ENCODE measurements at places on chromosomes 16 and 17.

DNA sequence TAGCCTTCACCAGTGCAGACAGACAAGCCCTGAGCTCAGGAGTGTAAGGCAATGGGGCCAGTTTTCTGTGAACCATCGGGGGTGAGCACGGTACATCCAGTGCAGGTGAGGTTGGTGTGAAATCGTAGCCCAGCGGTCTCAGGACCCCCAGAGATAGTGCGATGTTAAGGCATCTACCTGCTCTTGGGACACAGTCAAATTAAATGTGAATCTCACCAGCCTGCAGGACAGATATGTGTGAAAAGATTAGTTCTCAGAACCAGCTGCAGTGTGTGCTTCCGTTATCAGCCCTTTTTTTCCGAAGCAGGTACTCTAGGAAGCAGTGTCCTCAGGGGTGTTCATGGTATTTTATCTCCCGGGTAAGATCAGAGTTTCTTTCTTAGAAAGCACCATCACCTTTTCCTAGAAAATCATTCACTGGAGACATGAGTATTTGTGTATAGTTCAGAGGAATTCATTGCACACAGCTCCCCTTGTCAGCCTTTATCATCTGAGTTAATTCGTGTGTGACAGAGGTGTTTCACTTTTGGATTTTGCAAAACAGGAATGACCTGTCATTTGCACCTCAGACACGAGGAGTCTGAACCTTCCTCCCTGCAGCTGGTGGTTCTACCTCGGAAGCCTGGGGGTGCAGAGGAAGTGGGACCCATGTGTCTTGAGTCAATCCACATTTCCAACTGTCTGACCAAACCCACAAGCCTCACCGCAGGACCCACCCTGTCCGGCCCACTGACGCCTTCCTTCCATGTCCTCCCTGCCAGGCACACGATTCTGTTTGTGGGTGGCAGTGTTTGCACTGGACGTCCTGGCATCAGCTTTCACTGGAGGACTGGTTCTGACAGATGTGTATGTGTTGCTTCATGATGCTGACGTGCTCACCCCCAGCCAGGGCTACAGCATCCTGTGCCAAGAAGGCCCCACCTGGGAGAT is 107.8 kb downstream of the CLEC16A start:
- DNase-seq, result no peak

DNA sequence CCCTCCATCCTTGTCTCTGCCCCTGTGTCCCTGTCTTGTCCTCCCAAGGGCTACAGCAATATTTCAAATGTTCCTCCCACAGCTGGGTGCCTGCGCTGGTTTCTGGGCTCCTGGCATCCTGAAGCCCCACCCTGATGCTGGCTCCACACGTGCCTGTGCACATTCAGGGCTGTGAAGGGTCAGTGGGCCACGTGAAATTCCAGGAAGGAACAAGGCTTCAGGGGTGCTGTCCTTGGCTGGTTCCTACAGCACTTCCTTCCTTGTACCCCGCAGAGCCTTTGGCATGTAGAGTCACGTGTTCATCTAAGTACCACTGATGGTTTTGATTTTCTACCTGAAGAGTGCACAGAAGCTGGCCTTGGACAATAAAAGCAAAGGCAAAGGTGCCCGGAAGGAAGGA is 57.7 kb upstream of the NLK start:
- DNase-seq, result no peak

GRCh38 chr17:59641799-59642484 is 22.2 kb downstream of the CLTC start:
- no peak for DNase-seq

DNA sequence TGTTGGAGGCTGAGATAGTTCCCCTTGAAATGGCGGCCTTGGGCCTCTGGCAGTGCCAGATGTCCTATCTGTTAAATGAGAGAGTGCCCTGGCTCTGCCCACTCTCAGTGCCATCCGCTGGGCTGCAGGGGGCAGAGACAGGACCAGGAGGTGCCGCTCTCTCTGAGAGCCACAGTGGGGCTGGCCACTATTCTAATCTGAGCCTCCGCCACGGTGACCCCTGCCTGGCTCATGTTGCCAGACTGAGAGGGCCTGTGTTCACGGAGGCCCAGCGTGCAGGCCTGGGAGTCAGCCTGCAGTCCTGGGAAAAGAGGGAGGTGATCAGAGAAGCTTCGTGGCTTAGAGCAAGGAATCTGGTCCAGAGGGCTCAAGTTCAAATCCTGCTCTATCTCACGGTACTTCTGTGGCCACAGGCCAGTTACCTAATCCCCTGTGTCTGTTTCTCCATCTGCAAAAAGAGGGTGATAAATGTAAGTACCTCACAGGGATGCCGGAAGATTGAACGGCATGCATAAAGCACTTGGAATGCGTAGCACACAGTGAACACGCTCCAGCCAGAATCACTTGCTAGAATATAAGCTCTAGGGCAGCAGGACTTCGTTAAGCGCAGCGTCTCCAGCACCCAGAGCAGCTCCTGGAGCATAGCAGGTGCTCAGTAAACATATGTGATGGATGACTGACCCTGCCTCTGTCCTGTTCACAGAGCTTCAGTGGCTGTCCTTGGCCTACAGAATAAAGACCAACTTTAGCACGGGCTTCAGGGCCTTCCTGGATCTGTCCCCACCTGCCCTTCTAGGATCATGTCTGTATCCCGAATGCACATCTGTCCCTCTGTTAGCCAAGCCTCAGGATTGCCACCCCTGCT is 6.3 kb downstream of the ATP2A3 start:
- no peak for DNase-seq

DNA sequence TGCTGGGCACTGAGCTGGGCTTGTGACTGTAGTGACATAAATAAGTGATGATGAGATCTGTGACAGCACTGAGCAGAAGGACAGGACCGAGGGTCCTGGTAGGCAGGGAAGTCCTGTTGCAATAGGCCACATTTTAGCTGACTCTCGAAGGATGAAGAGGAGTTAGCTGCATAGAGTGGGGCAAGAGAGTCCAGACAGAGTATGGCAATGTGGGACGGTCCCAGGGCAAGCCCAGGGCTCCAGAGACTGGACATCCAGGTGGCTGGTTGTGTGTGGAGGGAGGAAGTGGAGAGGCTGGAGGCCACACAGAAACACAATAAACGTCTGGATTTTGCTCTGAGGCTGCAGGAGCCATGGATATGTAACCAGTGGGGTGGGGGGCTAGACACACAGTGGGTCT is 64.5 kb upstream of the ZNF423 start:
- no peak for DNase-seq

- DNase-seq, result no peak
These were observed 6.2 kb downstream of the KATNB1 start for GRCh38 chr16:57741660-57742191.

- no peak for DNase-seq
These were observed 109.3 kb downstream of the DNAH9 start for GRCh38 chr17:11707586-11707985.

GRCh38 chr17:19718613-19719354 is 2.4 kb upstream of the SLC47A2 start:
- DNase-seq, result no peak

- DNase-seq, result no peak
These were observed 33.5 kb downstream of the GNA13 start for GRCh38 chr17:65022751-65023700.

- DNase-seq, result no peak
These were observed 77.2 kb downstream of the FTO start for GRCh38 chr16:53781023-53781605.
